Omental fat pad (tissue), 4 donors: ENCODE measurements at places on chromosomes 16 and 17. TPM values are rescaled to one million over a fixed set of nuclear protein-coding genes. Genes with fewer than 3 reads are reported as not detected.

Gene GLP2R
- total RNA-seq, result 33.0 TPM

Gene ATP2A1
- total RNA-seq, result 0.44 TPM

Gene MT1A
- total RNA-seq, result 1,854 TPM

Gene HBA2
- total RNA-seq, result 139 TPM

Gene ESRP2
- 1.9 TPM for total RNA-seq

Gene CA7
- not detected for total RNA-seq

Gene HP
- total RNA-seq, result 48.9 TPM

Gene COG8
- 43.4 TPM for total RNA-seq

Gene LAT
- total RNA-seq, result 6.2 TPM

DNA sequence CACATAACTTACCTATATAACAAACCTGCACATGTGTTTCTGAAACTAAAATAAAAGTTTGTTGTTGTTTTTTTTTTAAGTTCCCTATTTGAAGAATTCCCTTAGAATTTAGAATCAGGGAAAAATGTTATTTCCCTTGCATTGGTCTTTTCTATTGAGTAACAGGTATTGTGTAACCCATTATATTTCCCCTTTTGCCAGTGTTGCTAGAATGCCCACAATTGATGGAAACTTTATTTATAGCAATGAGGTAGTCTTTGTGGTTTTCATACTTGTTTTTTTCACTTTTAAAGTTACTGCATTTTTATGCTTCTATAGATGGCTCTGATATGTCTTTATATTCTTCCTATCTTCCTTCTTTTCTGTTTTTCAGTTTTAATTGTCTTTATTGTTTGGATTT is 3.9 kb downstream of the NLRP1 start:
- no peak for DNase-seq

- DNase-seq, result no peak
These were observed 746 bp upstream of the POLG2 start for GRCh38 chr17:64497565-64498035.

- no peak for DNase-seq
These were observed 517 bp downstream of the RUNDC1 start for GRCh38 chr17:42980766-42981397.

DNA sequence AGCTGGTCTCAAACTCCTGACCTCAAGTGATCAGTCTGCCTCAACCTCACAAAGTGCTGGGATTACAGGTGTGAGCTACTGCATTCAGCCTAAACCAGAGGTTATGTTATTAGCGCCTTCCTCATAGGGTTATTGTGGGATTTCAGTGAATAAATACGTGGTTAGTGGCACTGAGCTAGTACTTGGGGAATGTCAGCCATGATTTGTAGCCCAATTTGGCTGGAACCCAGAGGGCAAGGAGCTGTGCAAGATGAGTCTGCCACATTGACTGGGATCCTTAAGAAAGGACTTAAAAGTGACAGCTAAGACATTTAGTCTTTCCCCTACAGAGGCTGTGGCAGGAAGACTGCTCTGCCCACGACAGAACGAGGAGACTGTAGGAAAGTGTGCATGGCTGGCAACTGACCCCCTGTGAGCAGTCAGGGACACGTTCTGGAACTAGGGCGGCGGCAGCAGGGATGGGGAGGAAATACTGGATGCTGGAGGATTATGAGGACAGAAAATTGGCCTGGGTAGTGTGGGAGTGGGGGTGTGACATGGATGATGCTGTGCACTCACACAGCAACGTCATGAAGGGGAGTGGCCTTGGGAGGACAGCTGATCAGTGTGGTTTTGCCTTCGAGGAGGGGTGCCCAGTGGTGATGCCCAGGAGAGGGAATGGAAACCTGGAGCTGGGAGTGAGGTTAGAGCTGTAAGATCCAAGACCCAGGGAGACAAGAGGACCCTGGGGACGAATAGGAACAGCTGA is 14.6 kb downstream of the ATP5PD start:
- peak; percentile 66 for DNase-seq

DNA sequence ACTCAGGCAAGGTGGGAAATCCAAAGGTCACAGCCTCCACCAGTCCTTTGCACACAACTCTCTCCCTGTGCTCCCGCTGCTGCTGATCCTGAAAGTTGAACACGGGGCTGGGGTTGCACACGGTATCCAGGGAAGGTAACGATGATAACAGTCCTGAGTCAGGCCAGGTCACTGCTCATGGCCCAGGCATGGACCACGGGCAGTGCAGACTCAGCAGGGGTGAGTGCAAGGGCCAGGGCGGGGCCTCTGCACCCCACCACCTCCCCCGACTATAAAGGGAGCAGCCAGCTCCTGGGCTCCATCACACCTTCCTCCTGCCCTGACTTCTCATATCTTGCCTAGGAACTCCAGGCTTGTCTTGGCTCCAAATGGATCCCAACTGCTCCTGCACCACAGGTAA is at the start of gene MT1B:
TSS of gene MT1B (plus strand) at position 301 of the 400 bp plus-strand sequence. CDS start at position 369, 68 bp downstream.
- no peak for DNase-seq

- peak; percentile 81 for DNase-seq
These were observed at the start of the genes NDUFAF8 and TEPSIN for GRCh38 chr17:81238815-81239713. NDUFAF8 (plus strand) TSS chr17:81239318; CDS start chr17:81239364, 46 bp downstream. TEPSIN (minus strand) TSS chr17:81239055; CDS start chr17:81239033, 22 bp downstream.

- DNase-seq, result no peak
These were observed 283.3 kb upstream of the FOXF1 start for GRCh38 chr16:86227041-86227440.

DNA sequence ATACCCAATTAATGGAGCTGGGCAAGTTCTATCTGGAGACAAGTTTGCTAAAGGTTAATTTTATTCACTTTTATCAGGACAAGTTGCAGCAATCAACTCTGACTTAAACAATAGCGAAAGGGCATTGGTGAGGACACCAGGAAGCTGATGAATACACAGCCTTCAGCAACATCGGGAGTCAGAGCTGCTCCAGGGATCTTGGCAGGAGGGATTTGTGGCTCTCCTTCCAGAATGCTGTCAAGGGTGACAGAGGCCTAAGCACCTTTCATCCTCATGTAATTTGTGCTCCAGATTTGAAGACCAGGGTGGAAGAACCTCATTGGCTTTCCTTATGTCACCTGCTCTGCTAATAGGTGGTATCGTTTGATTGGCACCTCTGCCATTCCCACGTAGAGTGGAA is 485.6 kb downstream of the NPIPA7 start:
- DNase-seq, result no peak

DNA sequence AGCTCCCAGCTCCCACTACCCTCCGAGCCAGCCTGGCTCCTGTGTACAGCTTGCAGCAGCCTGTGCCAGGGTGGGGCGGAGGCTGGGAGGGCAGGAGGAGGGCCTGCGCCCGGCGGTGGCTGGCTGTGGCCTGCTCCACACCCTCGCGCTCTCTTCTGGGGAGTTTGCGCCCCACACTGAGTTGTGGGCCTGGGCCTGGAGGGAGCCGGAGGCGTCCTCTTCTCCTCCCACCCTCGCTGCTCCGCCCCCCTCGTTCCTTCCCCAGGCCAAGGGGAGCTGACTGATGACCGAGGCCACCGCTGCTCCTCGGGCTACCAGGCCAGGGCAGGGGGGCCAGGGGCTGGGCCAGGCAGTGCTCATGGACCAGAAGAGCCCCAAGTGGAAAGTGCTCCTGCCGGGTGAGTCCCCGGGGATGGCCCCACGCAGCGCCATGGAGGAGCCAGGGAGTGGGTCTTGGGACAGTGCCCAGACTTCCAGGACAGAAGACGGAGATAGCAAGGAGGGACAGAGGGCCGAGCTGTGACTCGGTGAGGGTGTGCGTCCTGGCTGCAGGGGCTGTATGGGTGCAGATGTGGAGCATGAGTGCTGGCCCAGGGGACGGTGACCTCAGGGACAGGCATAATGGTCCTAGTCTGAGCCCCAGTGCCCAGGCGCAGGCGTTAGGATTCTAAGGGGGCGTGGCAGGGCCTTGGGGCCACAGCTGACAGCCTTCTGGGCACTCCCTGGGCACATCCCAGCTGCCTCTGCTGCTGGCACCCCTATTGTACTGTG is 242.1 kb upstream of the GSE1 start:
- no peak for DNase-seq

GRCh38 chr16:67389911-67390815 is 3.1 kb downstream of the TPPP3 start:
- no peak for DNase-seq

GRCh38 chr17:80049986-80050385 is 13.5 kb downstream of the CCDC40 start:
- no peak for DNase-seq

GRCh38 chr16:2398520-2398919 is 30.7 kb upstream of the CCNF start:
- no peak for DNase-seq

DNA sequence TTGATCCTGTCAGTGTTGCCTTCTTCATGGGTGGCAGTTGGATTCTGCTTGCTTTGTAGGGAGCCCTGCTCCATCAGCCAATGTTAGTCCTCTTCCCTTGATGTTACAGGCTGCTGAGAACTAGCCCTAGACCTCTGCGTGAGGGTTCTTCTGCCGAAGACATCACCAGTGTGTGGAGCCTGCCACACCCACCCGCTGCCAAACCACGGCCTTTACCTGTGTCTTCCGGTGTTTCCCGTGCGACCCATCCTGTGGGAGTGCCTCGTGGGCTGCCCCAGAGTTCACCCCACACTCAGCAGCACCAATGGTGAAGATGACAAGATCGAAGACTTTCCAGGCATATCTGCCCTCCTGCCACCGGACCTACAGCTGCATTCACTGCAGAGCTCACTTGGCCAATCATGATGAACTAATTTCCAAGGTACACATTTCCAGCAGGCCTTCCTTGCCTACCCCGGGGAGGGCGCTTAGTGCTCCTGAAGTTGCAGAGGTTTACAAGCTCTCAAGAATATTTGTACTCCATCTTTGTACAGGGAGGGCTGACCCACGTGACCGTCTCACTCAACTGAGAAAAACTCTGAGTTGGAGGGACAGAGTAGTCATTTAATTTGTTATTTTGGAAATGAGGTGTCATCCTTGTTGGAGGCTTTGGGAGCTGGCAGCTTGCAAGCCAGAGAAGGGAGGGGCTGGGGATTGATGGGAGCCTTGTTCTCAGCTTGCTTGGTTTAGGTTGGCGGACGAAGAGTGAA is 21.8 kb downstream of the YPEL2 start:
- no peak for DNase-seq

DNA sequence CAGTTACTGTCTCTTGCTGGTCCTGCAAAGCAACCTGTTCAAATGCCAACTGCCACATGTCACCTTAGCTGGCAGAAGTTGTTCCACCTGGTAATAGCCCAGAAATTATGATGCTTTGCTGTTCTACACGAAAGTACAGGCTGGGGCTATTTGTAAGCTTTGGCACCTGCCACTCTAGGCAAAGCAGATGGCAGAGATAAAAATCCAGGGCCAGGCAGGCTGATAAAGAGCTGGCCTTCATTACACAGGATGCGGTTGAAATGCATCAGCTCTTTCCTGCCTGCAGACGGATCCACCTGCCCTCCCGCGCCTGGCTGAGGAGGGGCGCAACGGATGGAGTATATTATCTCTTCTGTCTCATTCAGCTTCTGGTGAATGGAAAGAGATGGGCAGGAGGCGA is 29.3 kb upstream of the KDM8 start:
- no peak for DNase-seq

- DNase-seq, result no peak
These were observed 931 bp upstream of the CPHXL start for GRCh38 chr16:75727221-75727620.

DNA sequence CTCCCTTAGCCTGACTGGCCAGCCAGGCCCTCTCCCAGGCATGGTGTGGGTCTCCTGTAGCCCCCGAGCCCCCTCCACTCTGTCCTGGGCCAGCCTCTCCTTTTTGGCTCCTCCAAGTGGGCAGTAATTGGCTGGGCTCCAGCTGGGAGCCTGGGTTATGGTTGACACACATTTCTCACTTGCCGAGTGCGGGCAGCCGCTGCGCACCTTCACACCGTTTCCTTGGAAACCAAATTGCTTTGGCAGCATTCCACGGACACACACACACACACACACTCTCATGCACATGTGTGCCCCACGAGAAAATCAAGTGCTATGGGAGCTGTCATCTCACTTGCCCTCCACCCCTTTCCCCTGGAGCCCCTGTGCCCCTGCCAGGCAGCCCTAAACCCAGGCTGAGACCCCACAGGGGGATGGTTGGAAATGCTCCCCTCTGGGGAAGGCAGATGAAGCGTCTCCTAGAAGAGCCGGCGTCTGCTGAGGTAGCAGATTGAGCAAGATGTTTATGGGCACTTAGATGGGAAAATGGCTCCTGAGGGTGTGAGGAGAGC is 402.7 kb upstream of the TNRC6C start:
- no peak for DNase-seq

DNA sequence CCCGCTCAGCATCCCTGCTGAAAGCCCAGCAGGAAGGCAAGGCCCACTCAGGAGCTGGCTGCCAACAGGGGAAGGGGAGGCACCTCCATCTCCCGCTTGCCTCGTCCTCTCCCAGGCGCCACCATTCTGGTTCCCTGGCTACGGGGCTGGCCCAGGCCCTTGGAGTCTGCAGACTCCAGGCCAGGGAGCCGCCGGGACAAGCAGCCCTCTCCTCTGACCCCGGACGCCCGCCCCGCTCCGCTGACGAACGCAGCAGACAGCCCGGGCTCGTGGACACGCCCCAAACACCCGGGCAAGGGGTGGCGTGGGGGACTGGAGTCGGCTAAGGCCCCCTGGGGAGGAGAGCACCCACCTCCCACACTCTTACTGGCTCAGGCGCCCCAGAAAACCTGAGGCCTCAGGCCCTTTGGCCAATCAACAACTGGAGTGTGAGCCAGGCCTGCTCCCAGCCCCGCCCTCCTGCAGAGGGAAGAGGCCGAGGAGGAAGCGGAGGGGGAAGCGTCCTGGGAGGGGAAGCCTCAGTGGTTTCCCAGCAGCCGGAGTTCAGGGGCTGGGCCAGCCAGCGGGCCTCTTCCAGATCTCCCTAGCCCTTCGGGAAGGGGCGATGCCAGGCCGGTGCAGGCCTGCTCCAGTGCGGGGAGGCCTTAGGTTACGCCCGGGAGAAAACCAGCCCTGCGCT is 4.2 kb downstream of the MNT start:
- peak; percentile 85 for DNase-seq

DNA sequence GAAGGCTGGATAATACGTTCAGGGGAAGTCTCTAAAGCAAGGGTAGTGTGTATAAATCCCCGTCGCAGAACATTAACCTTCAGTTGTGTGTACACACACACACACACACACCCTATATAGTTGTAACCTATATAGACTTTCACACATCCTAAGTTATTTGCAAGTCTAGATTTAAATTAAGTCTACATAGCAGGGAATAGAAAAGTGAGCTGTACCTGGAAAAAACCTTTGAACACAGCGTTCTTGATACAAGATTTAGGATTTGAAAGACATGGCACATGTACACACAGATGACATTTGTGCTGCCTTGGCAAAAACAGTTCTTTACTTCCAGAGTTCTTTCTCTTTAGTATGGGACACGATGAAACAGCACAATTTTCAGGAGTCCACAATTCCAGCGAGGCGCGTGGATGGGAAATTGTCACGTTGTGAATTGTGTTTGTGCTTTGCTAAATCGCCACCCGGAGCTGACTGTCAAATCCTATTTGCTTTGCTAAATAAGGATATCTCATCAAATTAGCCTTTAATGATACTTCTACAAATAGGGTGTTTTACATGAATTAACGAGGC is 233.9 kb downstream of the MRTFB start:
- no peak for DNase-seq

- no peak for DNase-seq
These were observed 173.8 kb downstream of the SEC14L1 start for GRCh38 chr17:77314601-77315000.

DNA sequence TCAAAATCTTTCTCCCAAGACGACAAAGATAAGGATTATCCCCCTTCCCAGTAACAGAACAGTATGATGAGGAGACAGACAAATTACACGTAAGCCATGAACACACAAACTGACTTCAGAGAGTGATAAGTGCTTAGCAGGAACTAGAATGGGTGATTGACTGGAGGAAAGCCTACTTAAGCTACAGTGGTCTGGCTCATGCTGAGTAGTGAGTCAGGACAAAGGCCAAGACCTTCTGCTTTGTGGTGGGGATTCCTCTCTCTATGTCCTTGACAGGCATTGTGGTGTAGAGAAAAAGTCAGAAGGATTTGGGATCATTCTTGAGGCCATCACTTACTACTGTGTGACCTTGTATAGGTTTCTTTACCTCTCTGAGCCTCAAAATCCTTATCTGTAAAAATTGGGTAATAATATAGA is 381.9 kb upstream of the CCL2 start:
- DNase-seq, result no peak
